ENCODE measurements at places on chromosomes 1 and 21. TPM values are rescaled to one million over a fixed set of nuclear protein-coding genes. Genes with fewer than 3 reads are reported as not detected.

The MYBPH gene
- total RNA-seq: not detected

The RIIAD1 gene
- total RNA-seq: not detected

The COA7 gene
- total RNA-seq: 26.5 TPM

The PLXNA2 gene
- 45.6 TPM for total RNA-seq

The CRABP2 gene
- total RNA-seq: 4.5 TPM

The ANKRD34A gene
- 0.60 TPM for total RNA-seq

The MYBPHL gene
- total RNA-seq: not detected

The C8B gene
- not detected for total RNA-seq

The DNASE2B gene
- not detected for total RNA-seq

The EXO1 gene
- not detected for total RNA-seq

The APOBEC4 gene
- not detected for total RNA-seq

The PLA2G4A gene
- 26.8 TPM for total RNA-seq

The DCDC2B gene
- total RNA-seq: not detected

The TMEM82 gene
- not detected for total RNA-seq

The RCAN3 gene
- total RNA-seq: 10.1 TPM

The NUF2 gene
- total RNA-seq: not detected

The PLPPR4 gene
- total RNA-seq: 2.0 TPM

The ADAMTSL4 gene
- 46.6 TPM for total RNA-seq

The PODN gene
- 141 TPM for total RNA-seq

The TMEM59 gene
- 231 TPM for total RNA-seq

The PDZK1IP1 gene
- 131 TPM for total RNA-seq

The COL24A1 gene
- total RNA-seq: 0.38 TPM

The LCE2C gene
- total RNA-seq: not detected

The SLC2A5 gene
- total RNA-seq: 7.9 TPM

The CHAF1B gene
- total RNA-seq: 1.1 TPM

The ITLN1 gene
- total RNA-seq: 7,953 TPM

The CD1C gene
- 0.74 TPM for total RNA-seq

The PDZK1 gene
- not detected for total RNA-seq

The ENAH gene
- total RNA-seq: 60.7 TPM

The RPS8 gene
- 2,193 TPM for total RNA-seq

The C1orf198 gene
- 98.4 TPM for total RNA-seq

The TXNIP gene
- total RNA-seq: 3,262 TPM

The SPATA45 gene
- total RNA-seq: not detected

The SLAMF7 gene
- 3.2 TPM for total RNA-seq

The KDF1 gene
- 0.50 TPM for total RNA-seq

The IFI16 gene
- total RNA-seq: 304 TPM

The FLG2 gene
- total RNA-seq: not detected

The CFAP74 gene
- total RNA-seq: not detected

The RHCE gene
- total RNA-seq: not detected

The WNT4 gene
- not detected for total RNA-seq

The PLEKHA6 gene
- 2.9 TPM for total RNA-seq

The HES5 gene
- not detected for total RNA-seq

The LRRC41 gene
- 65.3 TPM for total RNA-seq

The TRIM67 gene
- total RNA-seq: 0.06 TPM

The PAQR7 gene
- 7.2 TPM for total RNA-seq

The TMEM167B gene
- total RNA-seq: 29.2 TPM

The NCSTN gene
- 60.9 TPM for total RNA-seq

The CFAP57 gene
- total RNA-seq: 0.12 TPM
